ENCODE measurements at places on chromosomes 4 and X.

- no peak for DNase-seq
Observed at GRCh38 chr4:93416344-93417128, 412.0 kb upstream of the ATOH1 start.

DNA sequence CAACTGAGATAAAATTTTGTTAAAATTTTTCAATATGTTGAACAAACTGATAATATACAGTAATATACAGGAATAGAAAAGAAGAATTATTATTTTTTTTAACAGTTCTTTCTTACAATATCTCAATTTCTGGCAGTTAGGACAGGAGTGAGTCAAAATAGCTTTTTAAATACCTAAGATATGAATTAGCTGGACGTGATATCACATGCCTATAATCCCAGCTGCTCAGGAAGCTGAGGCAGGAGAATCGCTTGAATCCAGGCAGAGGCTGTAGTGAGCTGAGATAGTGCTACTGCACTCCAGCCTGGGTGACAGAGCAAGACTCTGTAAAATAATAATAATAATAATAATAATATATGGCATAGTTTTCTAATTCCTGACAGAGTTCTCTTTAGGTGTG lies 1039.3 kb downstream of the STPG2 start:
- no peak for DNase-seq

- no peak for DNase-seq
Observed at GRCh38 chr4:23981328-23981727, 91.5 kb upstream of the PPARGC1A start.

- DNase-seq = no peak
Observed at GRCh38 chr4:75169427-75169826, 236.5 kb downstream of the PARM1 start.

DNA sequence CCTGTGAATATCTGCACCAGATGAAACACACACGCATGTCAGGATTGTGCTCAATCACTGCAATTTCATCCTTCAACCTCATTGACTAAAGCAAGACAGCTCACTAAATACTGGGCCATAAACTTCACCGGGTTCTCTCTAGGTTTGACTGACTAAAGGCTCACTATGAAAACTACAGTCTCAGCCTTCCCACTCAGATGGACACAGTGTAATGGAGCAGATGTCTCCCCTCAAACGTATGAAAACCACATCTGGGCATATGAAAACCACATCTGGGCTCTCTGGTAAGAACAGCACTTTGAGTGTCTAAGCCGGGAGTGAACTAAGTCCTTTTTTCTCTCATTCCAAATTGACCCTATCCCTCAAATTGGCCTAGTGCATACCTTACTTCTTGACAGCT lies 15.2 kb downstream of the GEMIN8 start:
- no peak for DNase-seq

DNA sequence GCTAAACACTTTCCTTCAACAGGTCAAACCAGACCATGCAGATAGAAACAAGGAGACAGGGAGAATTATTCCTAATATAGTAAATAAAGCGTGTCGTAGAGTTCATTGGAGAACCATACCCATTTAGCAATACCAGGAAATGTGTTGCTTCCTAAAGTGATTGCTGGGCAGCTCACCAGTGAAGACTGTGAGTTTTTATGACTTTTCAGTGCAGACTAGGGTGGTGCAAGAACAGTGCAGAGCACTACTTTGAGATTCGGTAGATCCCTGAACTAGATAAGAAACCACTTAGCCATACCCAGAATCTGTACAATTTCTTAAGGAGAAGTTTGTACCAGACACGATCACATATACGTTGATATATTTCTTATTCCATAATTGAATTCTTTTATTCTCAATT lies 87.4 kb downstream of the EMCN start:
- DNase-seq = no peak

DNA sequence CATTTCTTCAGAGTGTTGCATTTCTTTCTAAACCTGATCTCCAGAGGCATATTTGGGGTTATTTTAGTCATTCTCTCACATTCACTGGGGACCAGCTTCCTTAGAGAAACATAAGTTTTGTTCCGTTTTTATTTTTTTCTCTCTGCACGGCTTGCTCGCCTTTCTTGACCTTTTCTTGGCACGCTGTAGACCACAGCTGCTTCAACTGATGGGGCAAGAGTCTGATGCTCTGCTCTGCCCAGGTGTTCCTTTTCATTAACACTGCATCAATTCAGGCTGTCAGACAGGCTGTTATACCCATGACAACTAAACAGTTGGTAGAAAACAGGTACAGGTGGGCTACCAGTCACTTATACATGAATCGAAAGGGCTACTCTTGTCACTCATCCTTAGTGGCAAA lies 682.2 kb upstream of the DIAPH2 start:
- no peak for DNase-seq

DNA sequence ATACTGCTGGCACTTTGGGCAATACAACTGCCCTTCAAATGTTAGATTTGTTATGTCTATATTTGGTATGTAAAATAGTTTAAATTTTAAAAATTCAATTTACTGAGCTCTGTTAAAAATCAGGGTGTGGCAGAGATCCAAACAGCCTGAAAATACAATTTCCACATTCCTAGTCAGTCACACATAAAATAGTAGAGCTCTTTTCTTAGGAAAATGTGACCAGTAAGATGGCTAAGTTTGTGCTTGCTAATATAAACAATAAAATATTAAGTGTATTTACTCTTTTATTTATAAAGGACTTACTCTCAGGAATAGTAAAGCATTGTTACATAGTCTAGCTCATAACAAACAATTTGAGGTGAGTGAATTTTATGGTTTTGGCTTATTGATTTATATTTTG lies 200.2 kb downstream of the DKK2 start:
- DNase-seq = no peak

DNA sequence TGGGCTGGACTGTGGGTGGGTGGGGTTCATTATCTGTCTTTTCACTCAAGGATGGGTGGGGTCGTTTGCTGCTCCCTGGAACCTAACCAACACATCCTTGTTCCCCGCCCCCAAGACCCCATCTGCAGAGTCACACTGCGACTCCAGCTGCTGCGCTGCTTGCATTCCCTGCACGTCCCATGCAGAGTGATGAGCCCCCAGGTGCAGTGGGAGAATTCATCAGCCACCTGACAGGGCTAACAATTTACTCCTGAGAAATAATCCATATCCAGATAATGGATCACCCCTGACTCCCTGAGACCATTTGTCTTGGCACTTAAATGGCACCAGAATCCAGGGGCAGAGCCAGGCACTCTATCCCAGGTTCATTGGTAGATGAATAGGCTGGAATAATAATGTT lies 12.4 kb upstream of the ARHGAP36 start:
- no peak for DNase-seq

DNA sequence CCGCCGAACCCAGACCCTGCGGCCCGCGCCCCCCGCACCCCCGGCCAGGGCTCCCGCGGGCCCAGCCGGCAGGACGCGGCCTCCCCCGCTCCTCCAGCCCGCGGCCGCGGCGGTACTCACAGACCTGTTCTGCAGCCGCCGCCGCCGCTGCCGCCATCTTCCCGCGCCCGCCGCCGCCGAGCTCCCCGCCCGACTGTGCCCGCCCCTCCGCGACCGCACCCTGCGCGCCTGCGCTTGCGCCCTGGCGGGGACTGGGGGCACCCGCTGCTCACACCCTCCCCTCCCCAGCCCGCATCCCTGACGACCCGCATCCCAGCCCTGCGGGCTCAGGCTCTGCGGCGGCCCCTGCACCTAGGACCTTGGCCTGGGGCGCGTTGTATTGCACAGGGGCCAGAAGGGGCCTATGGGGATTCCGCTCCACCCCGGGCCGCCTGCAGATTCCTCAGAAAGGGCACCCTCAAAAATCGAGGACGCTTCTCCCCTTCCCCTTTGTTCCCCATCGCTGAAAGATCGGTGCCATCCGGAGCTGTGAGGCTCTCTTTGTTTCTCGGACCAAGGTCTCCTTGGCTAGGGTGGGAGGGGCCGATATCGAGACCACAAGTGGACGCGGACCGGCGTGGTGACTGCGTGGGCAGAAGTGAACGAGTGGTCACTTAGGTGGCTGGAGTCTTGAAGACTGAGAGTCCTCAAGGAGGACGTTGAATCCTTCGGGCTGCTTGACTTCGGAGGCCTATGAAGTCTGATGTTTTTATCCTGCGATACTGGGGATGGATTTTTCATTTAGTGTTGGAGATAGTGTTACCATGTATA lies at the start of gene SGCB:
TSS of gene SGCB (minus strand) at position 197 of the 810 bp plus-strand sequence. CDS start at position 157, 40 bp downstream.
- DNase-seq = peak; percentile 35

DNA sequence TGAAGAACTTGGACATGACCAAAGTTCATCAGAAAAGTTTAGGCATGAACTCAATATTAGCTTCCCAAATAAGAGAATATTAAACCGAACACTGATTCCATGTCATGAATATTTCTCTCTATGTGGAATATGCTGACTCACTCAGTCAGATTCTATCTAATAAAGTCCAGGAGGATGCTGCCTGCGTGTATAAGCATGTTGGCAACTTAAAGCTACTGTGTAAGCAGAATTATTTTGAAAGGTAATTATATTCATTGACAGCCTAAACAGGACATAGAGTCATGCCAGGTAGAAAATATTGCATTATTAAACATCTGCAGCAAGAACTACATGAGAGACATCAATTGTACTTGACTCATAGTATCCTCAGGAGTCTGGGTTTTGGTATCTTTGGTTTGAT lies 367.9 kb upstream of the SPOCK3 start:
- DNase-seq = no peak

GRCh38 chr4:75989846-75990528 lies 758 bp downstream of the SDAD1 start:
- DNase-seq = no peak

GRCh38 chr4:73894001-73894400 lies 24.8 kb downstream of the CXCL1 start:
- DNase-seq = no peak

DNA sequence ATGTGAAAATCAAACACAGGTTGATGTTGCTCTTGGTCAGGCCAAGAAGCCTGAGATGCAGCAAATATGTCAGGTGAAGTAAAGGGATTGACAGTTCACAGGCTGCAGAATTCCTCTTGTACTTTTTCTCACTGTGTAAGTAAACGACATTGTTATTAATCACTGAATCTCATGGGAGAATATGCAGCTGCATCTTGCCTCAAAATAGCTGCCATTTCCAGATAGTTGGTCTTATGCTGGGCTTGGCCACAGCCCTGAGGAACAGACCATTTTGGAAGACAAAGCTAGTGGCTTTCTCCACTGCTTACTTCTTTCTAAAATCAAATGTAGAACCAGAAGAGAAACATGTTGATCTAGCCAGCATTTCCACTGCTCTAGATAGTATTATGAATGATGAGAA lies 403.4 kb upstream of the NR3C2 start:
- no peak for DNase-seq

- no peak for DNase-seq
Observed at GRCh38 chr4:84480082-84480481, 19.0 kb downstream of the NKX6-1 start.

DNA sequence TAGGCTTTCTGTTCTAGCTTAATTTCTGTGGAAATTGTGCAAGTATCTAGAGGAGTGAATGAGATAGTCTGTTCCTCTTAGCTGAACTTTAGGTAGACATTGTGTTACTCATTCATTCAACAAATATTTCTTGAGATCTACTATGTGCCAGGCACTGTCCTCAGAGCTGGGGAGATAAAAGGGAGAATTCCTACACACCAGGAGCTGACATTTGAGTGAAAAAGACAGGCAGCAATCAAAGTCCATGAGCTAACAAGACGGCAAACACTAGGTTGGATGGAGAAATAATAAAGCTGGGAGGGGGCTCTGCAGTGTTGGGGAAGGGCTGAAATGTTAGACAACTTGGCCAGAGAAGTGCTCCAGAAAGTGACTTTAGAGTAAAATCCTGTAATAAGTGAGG lies 80.1 kb downstream of the MED28 start:
- DNase-seq = no peak

- DNase-seq = no peak
Observed at GRCh38 chrX:20545538-20545937, 278.8 kb upstream of the RPS6KA3 start.

DNA sequence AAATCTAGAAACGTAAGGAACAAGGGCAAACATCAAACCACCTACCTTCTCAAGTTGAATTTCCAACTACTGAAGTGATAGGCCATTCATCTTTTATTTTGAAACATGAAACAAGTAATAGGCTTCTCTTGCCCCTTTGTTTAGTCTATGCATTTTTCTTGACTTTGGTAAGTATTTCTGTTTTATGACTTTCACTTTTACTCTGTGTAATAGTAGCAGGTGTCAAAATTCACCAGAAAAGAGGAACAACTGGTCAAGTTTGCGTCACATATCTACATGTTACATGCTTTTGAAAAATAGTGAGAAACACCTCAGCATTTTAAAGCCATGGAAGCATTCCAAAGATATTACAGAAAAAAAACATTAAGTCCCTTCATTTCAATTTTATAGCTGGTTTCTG lies 157.1 kb upstream of the FTHL17 start:
- DNase-seq = no peak

DNA sequence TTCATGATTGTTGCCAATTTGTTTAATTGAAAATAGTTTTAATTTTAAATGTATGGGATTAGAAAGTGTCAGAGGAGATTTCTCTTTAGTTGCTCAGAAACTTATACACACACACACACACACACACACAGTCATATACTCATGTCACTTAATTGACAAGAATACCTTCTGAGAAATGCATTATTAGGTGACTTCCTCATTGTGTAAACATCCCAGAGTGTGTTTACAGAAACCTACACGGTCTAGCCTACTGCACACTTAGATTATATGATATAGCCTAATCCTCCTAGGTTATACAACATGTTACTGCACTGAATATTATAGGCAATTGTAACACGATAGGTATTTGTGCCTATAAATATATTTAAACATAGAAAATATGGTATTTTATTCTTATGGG lies 1327.4 kb downstream of the FSTL5 start:
- no peak for DNase-seq

DNA sequence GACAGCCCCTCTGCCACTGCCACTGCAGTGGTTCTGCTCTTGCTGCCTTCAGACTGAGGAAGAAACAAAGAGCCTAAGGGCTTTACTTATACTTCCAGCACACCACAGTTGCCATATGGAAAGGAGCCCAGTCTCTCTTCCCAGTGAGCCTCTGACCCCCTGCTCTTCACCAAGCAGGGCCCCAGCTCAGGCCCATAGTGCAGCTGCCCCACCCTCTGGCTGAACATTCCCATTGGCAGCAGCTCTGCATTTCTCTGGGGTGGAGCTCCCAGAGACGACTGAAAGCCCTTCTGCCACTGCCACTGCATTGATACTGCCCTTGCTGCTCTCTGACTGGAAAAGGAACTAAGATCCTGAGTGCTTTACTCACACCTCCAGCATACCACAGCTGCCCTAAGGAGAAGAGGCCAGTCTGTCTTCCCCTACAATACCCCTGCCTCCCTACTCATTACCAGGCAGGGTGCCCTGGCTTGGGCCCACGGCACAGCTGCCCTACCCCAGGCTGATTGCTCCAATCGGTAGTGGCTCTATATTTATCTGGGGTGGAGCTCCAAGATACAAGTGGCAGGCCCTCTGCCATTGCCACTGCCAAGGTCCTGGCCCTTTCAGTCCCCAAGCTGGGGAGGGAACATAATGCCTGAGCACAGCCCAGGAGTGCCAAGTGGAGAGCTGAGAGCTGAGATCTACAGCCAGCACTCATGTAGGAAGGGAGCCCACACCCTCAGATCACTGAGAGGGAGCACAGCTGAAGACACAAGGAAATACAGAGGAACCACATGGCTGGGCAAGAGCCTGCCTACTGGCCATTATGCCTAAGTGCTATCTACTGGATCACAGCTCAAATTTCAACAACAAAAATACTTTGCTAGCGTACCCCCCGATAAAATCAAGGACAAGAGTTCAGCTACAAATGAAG lies 36.0 kb downstream of the AWAT2 start:
- DNase-seq = no peak

Data from stimulated activated CD8-positive, alpha-beta memory T cell treated with anti-CD3 and anti-CD28 coated beads, Interleukin-4, amount 100 ng/mL, for 4 hours (primary cell).